ENCODE measurements at places on chromosomes 5 and 9.

- no peak for DNase-seq
These were observed 4.0 kb downstream of the MFAP3 start for GRCh38 chr5:154042766-154043165.

DNA sequence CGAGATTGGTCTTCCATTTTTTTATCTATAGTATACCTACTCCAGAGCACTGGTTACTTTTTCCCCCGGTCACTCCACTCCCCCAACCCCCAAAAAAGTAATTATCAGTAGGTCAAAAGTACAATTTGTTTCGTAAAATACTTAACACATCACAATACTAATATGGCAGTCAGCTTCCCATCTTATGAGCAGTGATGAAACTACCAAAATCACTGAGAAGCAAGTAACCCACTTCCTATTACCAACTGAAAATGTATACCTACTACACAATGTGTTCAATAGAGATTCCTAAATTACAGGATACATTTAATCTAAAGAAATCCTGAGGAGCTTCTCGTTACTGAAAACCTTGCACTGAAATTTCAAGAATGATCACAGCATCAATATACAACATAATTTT is 1.9 kb downstream of the CERT1 start:
- no peak for DNase-seq

- DNase-seq: no peak
These were observed 571.3 kb upstream of the TLE4 start for GRCh38 chr9:79000230-79001002.

GRCh38 chr5:88085462-88085861 is 183.2 kb downstream of the TMEM161B start:
- DNase-seq: no peak
